Mesothelial cell of epicardium (in vitro differentiated cells): ENCODE measurements at places on chromosomes 6 and 20.
A peak's percentile ranks its signal among the peaks of the same experiment; 100 is the strongest.

DNA sequence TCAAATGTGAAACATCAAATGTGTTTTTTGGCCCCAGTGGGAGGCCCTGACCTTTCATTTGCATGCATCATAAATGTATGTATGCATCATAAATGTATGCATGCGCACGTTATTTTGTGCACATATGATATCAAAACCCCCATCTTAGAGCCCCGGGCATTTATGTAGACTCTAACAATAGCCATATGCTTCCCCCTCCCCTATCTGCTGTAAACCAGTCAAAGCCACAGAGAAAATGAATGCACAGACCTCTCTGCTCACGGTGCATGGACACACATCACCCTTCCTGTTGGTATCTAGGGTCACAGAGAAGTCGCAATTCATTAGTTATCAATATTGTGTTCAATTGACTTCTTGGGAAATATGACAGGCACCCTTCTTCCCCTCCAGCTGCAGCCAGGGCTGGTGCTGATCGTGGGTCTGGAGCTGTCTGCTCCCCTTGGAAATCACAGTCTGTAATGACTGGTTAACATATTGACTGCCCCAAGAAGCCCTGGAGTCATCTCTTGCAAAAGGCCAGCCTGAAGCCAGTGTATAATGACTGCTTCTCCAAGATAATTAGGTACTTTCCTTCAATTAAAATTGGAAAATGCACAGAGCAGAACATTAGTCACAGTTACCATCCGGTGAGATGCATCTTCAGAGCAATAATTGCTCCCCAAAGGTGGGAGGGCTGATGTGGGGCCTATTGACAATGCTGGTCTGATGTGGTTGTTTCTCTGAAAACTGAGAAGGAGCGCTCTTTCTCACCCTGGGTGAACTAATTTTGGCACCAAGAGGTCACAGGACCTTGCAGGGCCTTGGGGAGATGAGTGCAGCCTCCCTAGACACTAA lies 532.2 kb downstream of the CDH26 start:
- H3K36me3 ChIP-seq = no peaks in the 10 kb centered on the region
- no peak overlapping the region for H3K27ac ChIP-seq

DNA sequence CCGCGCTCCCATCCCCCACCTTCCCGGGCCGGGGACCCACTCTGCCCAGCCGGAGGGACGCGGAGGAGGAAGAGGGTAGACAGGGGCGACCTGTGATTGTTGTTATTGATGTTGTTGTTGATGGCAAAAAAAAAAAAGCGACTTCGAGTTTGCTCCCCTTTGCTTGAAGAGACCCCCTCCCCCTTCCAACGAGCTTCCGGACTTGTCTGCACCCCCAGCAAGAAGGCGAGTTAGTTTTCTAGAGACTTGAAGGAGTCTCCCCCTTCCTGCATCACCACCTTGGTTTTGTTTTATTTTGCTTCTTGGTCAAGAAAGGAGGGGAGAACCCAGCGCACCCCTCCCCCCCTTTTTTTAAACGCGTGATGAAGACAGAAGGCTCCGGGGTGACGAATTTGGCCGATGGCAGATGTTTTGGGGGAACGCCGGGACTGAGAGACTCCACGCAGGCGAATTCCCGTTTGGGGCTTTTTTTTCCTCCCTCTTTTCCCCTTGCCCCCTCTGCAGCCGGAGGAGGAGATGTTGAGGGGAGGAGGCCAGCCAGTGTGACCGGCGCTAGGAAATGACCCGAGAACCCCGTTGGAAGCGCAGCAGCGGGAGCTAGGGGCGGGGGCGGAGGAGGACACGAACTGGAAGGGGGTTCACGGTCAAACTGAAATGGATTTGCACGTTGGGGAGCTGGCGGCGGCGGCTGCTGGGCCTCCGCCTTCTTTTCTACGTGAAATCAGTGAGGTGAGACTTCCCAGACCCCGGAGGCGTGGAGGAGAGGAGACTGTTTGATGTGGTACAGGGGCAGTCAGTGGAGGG lies 2.8 kb downstream of the SOX4 start:
- H3K36me3 ChIP-seq = peaks cover 33% of the 10 kb centered on the region
- peak overlapping the region; percentile 98 for H3K4me3 ChIP-seq
- peak; percentile 56 for DNase-seq
- H3K27me3 ChIP-seq = no peaks in the 10 kb centered on the region

- H3K36me3 ChIP-seq = peaks cover 3% of the 10 kb centered on the region
- H3K4me3 ChIP-seq = no peak overlapping the region
- H3K27ac ChIP-seq = no peak overlapping the region
- no peaks in the 10 kb centered on the region for H3K27me3 ChIP-seq
- no peak for DNase-seq
- peaks cover 25% of the 10 kb centered on the region for H3K4me1 ChIP-seq
Measured at GRCh38 chr6:48564036-48564820, 453.2 kb upstream of the PTCHD4 start.

DNA sequence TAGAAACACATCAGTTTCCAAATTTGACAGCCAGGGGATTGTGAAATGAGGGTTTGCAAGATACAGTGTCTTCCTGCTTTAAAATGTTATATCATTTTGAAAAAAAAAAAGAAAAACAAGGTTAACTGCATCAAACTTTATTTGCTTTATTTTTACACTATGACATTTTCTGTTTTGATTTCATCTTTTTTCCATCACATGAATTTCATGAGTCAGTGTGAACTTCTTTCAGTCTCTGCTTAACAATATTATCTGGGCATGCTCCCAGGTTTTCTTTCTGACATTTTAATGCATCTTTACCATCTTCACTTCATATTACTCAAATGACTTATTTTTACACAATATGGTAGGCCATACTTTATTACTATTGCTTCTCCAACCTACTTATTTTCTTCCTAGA lies 1.9 kb downstream of the NCOA7 start:
- H3K27ac ChIP-seq = peak overlapping the region; percentile 43
- H3K4me3 ChIP-seq = peak overlapping the region; percentile 9
- no peak for DNase-seq
- H3K27me3 ChIP-seq = no peaks in the 10 kb centered on the region

DNA sequence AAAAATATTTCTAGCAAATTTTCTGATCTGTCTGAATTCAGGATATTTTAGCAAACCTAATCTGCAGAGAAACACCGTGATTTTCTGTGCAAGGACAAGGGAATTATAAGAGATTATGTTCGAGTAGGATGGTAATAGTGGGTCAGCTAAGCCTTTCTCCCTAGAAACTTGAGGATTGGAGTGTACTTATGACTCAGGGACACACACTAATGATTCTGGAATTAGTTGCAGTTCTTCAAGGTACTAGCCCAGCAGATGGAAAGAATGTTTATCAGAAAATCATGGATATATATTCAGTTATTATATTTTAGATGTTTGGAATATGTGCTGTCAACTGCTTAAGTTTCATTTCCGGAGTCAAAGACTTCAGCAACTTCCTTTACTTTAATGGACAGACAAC lies 177.1 kb upstream of the MAP3K7 start:
- H3K36me3 ChIP-seq = no peaks in the 10 kb centered on the region
- no peak for DNase-seq
- H3K4me3 ChIP-seq = no peak overlapping the region
- peaks cover 8% of the 10 kb centered on the region for H3K27me3 ChIP-seq
- H3K27ac ChIP-seq = no peak overlapping the region
- no peaks in the 10 kb centered on the region for H3K4me1 ChIP-seq

- no peaks in the 10 kb centered on the region for H3K36me3 ChIP-seq
- H3K27ac ChIP-seq = peak overlapping the region; percentile 65
- peaks cover 29% of the 10 kb centered on the region for H3K4me1 ChIP-seq
- no peak for DNase-seq
Measured at GRCh38 chr6:111845441-111845871, 27.8 kb downstream of the FYN start.

GRCh38 chr6:136486357-136486756 lies 63.9 kb downstream of the MAP7 start:
- H3K4me3 ChIP-seq = no peak overlapping the region
- DNase-seq = no peak
- no peaks in the 10 kb centered on the region for H3K4me1 ChIP-seq
- H3K36me3 ChIP-seq = no peaks in the 10 kb centered on the region
- no peaks in the 10 kb centered on the region for H3K27me3 ChIP-seq

DNA sequence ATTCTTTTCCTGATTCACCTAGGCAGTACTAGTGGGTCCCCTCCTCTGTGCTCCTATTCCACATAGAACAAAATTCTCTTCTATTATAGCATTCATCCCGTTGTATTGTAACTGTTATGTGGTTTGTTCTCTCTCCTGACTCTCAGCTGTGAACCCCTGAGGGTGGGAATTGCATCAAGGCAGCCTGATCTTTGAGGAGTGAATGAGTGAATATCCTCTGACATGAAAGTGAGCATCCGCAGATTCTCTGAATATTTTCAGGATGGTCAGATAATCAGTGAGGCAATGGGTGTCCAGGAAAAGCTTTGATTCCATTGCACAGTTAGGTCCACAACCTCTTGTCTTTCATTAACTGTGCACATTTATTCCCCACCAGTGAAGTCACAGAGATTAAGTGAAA lies 67.6 kb upstream of the SLC22A23 start:
- H3K27ac ChIP-seq = no peak overlapping the region
- H3K4me3 ChIP-seq = no peak overlapping the region
- H3K4me1 ChIP-seq = peaks cover 53% of the 10 kb centered on the region
- DNase-seq = no peak

GRCh38 chr6:167324111-167324510 lies 775 bp upstream of the TTLL2 start:
- H3K4me1 ChIP-seq = peaks cover 2% of the 10 kb centered on the region
- H3K4me3 ChIP-seq = no peak overlapping the region
- H3K36me3 ChIP-seq = no peaks in the 10 kb centered on the region
- H3K27me3 ChIP-seq = no peaks in the 10 kb centered on the region

GRCh38 chr20:17651760-17652388 lies 30.2 kb downstream of the RRBP1 start:
- peaks cover 27% of the 10 kb centered on the region for H3K4me1 ChIP-seq
- H3K36me3 ChIP-seq = peaks cover 8% of the 10 kb centered on the region
- DNase-seq = peak; percentile 5
- H3K27ac ChIP-seq = peak overlapping the region; percentile 34
- no peak overlapping the region for H3K4me3 ChIP-seq
- no peaks in the 10 kb centered on the region for H3K27me3 ChIP-seq

- H3K27ac ChIP-seq = no peak overlapping the region
- H3K27me3 ChIP-seq = no peaks in the 10 kb centered on the region
- DNase-seq = no peak
- H3K4me3 ChIP-seq = no peak overlapping the region
- H3K36me3 ChIP-seq = peaks cover 8% of the 10 kb centered on the region
Measured at GRCh38 chr20:53061192-53062108, 89.3 kb downstream of the TSHZ2 start.

- H3K4me3 ChIP-seq = no peak overlapping the region
- no peak for DNase-seq
- no peaks in the 10 kb centered on the region for H3K4me1 ChIP-seq
Measured at GRCh38 chr20:48912065-48912464, 9.4 kb upstream of the ARFGEF2 start.

GRCh38 chr6:126812651-126813050 lies 305.8 kb upstream of the RSPO3 start:
- peaks cover 23% of the 10 kb centered on the region for H3K4me1 ChIP-seq
- H3K27ac ChIP-seq = peak overlapping the region; percentile 75
- no peak for DNase-seq
- H3K27me3 ChIP-seq = no peaks in the 10 kb centered on the region

DNA sequence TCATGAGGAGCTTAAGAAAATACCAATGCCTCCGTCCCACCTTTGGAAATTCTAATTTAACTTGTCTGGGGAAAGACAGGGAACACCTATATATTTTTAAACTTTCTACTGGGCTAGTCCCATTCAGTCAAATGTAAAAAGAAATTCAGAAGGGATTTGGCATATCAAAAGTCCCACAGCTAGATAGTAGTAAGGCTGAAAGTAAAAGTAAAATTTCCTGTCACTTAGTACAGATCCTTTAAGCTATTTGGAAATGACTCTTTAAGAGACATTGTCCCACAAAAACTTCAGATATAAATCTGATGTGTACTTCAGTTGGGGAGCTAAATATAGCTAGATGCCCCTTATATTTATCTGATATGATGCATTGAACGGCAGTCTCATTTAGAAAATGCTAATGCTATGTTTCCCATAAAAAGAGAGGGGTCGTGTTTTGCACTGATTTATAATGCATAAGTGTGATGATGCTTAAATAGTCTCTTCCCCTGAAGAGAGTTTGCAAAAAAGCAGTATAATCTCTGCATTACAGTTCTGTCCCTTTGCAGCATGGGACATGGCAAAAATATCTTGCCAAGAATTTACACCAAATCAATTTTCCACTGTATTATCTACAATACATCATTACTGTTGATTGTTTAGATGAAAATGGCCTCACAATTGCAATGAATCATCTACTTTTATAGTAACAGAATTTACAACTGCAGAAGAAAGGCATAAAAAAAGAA lies 860.8 kb upstream of the MAP3K7 start:
- H3K27ac ChIP-seq = no peak overlapping the region
- no peak for DNase-seq
- H3K27me3 ChIP-seq = no peaks in the 10 kb centered on the region
- peaks cover 2% of the 10 kb centered on the region for H3K4me1 ChIP-seq
- H3K4me3 ChIP-seq = no peak overlapping the region
- H3K36me3 ChIP-seq = no peaks in the 10 kb centered on the region
